ENCODE measurements at places on chromosomes 2 and 18.

- no peak for DNase-seq
Measured at GRCh38 chr2:212960336-212960735, 191.1 kb downstream of the IKZF2 start.

DNA sequence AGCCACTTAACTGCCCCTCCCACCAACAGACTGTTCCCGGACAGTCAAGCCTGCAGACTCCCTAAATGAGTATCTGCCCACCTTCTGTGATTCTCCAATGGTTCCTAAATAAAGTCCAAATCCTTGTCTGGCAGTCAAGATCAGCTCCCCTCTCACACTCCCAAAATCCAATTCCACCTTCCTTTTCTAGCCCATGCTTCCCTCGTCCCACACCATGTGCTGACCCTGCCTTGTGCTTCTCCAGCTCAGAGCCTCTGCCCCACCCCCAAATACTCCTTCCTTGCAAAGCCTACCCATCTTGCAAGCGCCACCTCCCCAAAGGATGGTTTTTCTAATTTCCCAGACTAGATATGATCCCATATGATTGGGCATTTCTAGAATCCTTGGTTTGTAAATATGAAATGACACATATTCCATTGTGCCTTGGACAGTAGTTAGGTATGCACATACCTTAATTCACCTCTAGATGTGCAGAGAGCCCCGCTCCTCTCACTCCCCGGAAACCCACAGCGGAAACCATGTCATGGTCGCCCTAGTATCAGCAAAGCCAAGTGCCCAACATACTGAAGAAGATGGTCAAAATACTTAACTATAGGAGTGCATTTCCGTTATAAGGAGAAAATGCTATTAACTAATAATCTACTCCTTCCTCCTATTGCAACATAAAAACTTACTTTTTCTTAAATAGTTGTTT, 97.2 kb downstream of the KCTD1 start:
- no peak for DNase-seq

- DNase-seq = no peak
Measured at GRCh38 chr2:98903064-98903355, 33.0 kb downstream of the CRACDL start.

DNA sequence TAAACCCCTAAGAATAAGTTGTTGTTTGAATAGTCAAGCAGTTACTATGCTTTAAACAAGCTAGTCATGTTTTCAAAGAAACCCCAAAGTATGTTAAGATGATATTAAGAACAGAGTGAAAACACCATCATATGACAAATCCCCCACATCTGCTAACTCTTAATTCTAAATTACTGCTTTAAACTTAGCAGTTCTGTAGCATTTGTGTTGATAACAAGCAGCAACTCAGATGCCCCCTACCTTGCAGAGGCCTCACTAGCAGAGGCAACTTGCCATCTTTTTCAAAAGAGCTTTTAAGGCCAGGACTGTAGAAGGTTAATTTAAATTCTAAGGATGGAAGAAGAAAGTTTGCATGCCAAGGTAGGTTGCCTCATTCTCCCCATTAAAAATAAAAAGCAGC, 376.2 kb downstream of the SETBP1 start:
- no peak for DNase-seq

- DNase-seq = peak; percentile 70
Measured at GRCh38 chr2:164903951-164904350, 51.4 kb downstream of the SLC38A11 start.

GRCh38 chr2:15507061-15507460, 54.1 kb downstream of the NBAS start:
- no peak for DNase-seq

DNA sequence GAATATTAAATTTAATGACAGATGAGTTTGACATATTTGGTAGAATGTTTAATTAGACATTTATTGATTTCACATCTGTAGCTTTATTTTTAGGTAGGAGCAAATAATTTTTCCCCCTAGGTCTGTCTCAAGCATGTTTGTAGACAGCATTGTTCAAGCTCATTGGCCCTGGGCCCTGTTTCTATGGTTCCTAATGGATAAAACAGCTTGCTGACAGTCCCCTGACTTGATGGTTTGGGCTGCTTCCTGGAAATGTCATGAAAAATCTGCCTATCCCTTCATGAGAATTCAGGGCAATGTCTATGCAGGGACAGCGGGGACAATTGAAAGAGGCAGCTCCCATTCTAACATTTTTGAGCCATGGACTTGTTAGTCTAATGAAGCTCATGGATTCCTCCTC, 14.6 kb upstream of the MEP1B start:
- no peak for DNase-seq

DNA sequence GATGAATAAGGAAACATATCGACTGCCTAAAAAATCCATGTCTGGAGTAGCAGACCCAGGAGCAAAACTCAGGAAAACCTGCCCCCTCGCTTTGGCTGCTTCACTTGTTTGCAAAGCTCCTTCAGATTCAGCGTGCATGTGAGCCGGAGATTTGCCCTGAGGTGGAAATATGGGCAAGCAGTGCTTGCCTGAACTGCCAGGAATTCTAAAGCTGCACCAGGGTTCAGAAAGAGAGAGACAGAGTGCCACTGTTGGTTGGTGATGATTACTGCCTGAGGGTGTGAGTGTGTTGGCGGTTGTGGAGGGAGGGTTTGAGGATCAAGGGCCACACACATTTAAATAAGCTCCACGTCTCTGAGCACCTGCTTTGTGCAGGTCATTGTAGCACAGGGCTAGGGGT, 139.6 kb upstream of the RGPD4 start:
- DNase-seq = no peak

GRCh38 chr18:63366213-63367052, 573 bp downstream of the KDSR start:
- peak; percentile 50 for DNase-seq

DNA sequence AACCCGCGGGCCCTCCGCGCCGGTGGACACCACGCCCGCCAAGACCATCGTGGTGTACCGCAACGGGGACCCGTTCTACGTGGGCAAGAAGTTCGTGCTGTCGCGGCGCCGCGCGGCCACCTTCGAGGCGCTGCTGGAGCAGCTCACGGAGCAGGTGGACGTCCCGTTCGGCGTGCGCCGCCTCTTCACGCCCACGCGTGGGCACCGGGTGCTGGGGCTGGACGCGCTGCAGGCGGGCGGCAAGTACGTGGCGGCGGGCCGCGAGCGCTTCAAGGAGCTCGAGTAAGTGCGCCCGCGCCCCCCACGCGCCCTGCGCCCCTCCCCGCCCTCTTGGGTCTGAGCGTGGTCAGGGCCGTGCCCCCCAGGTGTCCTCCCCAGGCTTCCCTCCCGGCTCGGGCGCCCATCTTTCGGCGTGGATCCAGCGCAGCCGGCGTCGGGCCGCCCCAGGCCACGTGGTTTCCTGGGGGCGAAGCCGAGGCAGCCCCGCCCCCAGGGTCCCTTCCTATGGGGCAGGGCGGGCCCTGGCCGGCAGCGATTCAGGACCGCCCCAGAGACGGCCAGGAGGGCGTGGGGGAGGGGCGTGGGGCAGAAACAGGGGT, 481 bp downstream of the DCDC2C start:
- no peak for DNase-seq

- DNase-seq = no peak
Measured at GRCh38 chr2:6788614-6789013, 77.1 kb downstream of the CMPK2 start.

DNA sequence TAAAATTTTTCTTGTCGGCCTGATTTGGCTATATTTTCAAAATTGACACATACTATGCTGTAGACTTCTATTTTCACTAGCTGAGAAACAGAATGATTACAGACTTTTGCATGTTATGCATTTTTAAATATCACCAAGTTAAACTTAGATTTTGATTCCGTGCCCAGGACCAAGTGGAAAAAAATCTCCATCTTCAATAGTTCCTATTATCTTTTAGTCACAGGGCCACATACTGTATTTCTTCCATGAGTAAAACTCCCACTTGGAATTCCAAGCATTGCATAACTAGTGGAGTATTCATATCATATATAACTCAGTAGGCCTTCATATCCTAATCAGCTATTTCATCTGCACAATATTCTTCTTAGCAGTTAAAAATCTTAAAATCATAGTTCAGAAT, 470.9 kb downstream of the ARHGAP15 start:
- DNase-seq = no peak

DNA sequence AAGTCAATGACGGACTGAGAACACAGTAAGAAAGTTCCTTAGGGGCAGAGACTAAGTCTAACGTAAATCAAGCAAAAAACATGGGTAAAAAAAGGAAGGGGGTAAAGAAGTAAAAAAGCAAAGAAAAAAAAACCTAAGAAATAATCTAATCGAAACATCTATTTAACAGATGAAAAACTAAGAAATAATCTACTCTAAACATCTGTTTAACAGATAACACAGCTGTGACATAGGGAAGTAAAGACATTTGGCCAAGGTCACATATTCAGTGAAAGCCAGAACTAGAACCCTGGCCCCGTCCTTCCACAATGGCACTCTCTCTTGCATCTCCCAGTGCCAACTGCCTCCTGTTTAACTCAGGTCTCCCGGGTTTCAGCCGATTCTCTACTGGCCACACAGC, 48.1 kb downstream of the PSD4 start:
- DNase-seq = no peak

DNA sequence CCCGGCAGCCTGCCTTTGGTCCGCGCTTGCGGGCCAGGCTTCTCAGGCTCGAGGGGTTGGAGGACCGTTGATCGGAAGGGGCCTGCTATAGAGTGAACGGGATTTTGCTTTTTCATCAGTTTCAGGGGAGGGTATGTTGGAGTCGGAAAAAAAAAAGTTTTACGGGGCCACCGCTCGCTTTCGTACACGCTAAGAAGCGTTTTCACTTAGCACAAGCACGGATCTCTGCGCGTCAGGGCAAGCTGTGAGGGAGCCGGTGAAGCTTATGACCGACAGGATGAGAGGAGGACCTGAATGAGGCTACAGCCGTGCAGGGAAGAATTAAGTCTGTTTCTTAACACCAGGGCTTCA, 443 bp downstream of the CPSF3 start:
- no peak for DNase-seq

DNA sequence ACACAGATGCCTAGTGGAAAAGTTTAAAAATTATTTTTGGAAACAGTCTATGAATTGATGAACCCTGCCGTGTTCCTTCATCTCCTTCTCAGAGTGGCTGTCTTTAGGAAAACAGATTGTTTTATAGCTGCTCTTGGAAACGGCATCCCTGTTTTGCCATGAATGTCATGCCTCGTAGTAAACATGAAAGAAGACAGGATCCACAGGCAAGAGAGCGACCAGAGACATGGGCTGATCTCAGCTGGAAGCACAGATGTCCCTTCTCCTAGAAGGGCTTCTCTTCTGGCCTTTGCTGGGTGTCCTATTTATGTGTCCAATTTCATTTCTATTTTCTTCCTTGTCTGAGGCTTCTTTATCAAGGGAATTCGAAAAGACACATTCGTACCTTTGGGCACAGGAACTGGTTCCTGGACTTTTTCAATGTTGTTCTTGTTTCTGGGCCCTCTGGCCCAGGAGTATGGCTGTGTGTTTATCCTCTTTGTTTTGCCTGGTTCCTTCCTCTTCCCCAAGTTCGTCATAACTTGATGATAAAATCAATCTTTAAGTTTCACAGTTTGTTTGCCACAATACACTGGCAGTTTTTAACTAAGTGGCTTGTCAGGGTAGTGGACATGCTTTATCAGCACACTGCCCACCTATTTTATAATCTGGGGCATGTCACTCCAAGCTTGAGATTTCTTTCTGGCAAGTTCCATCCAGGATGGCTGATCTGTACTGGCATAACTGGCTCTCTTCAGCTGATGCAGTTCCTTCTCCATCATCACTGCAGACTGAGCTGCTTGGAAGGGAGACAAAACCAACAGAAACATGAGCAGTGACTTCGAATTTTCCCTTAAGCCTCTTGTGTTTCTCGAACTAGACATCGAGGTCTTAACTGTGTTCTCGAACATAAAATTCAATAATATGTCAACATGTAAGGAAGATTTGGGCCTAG, 63.2 kb upstream of the MGAT4A start:
- no peak for DNase-seq

- no peak for DNase-seq
Measured at GRCh38 chr18:51051105-51051712, 21.2 kb downstream of the SMAD4 start.

- DNase-seq = peak; percentile 46
Measured at GRCh38 chr2:2848621-2849333, 517.7 kb upstream of the MYT1L start.

DNA sequence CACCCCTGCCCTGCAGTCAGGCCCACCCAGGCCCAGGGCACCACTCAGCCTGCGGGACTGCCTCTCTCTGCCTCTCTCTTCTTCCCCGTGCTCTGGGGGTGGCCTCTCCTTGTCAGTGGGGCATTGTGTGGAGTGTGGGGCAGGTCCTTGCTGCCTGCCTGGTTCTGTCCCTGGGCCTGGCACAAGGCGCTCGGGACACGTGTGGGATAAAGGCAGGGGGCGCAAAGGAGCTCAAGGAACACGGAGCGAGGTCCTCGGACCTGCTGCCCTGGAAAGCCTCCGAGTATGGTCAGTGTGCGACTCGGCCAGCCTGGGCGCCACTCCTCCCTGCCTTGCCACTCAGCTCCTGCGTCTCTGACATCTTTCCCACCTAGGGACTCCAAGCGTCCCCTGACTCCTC, 262.2 kb downstream of the HDAC4 start:
- DNase-seq = no peak

DNA sequence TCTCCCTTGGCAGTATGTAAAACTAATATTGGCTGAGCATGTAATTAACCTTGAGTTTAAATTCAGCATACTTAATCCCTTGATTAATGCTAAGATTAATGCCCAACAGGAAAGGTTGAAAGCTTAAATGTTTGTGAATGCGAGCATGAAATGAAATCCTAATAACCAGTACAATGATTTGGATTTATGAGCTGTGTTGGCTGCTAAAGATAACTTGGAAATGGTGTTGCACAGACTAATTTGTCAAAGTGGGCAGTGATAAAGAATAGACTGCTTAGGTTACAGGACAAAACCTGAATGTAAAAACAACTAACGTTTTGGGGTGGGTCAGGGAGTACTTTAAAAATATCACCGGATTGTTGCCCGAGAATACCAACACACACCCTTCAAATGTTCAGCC, 70.6 kb downstream of the MGAT5 start:
- DNase-seq = no peak

GRCh38 chr2:95234286-95234785, 27.0 kb downstream of the ZNF892 start:
- no peak for DNase-seq

- DNase-seq = no peak
Measured at GRCh38 chr2:33126958-33127357, 180.2 kb downstream of the LTBP1 start.

DNA sequence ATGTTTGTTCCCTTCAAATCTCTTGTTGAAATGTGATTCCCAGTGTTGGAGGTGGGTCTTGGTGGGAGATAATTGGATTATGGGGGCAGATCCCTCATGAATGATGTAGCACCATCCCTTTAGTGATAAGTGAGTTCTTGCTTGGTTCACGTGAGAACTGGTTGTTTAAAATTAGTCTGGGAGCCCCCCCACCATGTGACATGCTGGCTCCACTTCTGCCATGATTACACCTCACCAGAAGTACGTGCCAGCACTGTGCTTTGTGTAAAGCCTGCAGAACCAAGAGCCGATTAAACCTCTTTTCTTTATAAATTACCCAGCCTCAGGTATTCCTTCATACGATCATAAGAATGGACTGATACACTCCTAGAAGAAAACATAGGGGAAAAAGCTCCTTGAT, 10.1 kb downstream of the ABI2 start:
- DNase-seq = no peak

GRCh38 chr2:9796056-9797010, 46.9 kb upstream of the TAF1B start:
- no peak for DNase-seq

- DNase-seq = no peak
Measured at GRCh38 chr2:51222106-51222505, 190.2 kb upstream of the NRXN1 start.

- DNase-seq = no peak
Measured at GRCh38 chr2:205689820-205690219, 7.5 kb downstream of the NRP2 start.

- DNase-seq = no peak
Measured at GRCh38 chr2:111944531-111945210, 46.3 kb downstream of the MERTK start.

Data from pancreas (tissue), 10 donors.